ENCODE measurements at places on chromosomes 16 and 17. TPM values are rescaled to one million over a fixed set of nuclear protein-coding genes. Genes with fewer than 3 reads are reported as not detected.

The KRT15 gene
- 5.6 TPM for total RNA-seq

The KRT24 gene
- 0.17 TPM for total RNA-seq

The KRT20 gene
- total RNA-seq = 0.32 TPM

The BEAN1 gene
- 0.35 TPM for total RNA-seq

The KRT25 gene
- total RNA-seq = not detected

The TBC1D26 gene
- not detected for total RNA-seq

The C16orf89 gene
- 25.0 TPM for total RNA-seq

The G6PC1 gene
- total RNA-seq = 17.3 TPM

The ITGAX gene
- total RNA-seq = 16.1 TPM

The GAS2L2 gene
- not detected for total RNA-seq

The STH gene
- total RNA-seq = not detected

The DHRS7C gene
- not detected for total RNA-seq

The PDIA2 gene
- total RNA-seq = 1.3 TPM

The TMEM220 gene
- total RNA-seq = 17.7 TPM

The C16orf78 gene
- total RNA-seq = not detected

The KRT33B gene
- total RNA-seq = not detected

The SPATA2L gene
- total RNA-seq = 29.6 TPM

The CSH1 gene
- not detected for total RNA-seq

The USP43 gene
- total RNA-seq = 8.2 TPM

The CCL4 gene
- total RNA-seq = 27.6 TPM

The CCL2 gene
- total RNA-seq = 32.0 TPM

The EARS2 gene
- 17.2 TPM for total RNA-seq

The ZFHX3 gene
- 51.4 TPM for total RNA-seq

The AOC2 gene
- 1.4 TPM for total RNA-seq
